ENCODE measurements at places on chromosomes 2 and 18.

DNA sequence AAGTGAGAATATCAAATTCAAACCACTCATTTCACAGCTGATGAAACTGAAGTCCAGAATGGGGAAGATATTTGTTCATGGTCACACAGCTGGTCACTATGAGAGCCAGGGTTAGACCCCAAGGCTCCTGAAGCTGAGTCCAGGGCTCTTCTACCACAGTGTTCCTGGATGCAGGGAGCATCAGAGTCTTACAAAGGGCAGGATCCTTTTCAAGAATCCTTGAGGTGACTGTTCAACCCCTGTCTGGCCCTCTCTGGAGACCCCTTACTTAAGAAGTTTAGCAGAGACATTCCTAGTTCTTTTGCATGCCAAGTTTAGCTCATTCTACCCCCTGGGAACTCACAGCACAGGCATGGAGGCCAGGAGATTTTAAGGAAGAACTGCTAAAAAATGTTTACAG, 15.7 kb downstream of the PROKR1 start:
- no peak for DNase-seq

GRCh38 chr2:72148837-72149555, 1.3 kb upstream of the CYP26B1 start:
- DNase-seq: no peak

- DNase-seq: no peak
Measured at GRCh38 chr2:218312267-218312756, 20.0 kb upstream of the TMBIM1 start.

DNA sequence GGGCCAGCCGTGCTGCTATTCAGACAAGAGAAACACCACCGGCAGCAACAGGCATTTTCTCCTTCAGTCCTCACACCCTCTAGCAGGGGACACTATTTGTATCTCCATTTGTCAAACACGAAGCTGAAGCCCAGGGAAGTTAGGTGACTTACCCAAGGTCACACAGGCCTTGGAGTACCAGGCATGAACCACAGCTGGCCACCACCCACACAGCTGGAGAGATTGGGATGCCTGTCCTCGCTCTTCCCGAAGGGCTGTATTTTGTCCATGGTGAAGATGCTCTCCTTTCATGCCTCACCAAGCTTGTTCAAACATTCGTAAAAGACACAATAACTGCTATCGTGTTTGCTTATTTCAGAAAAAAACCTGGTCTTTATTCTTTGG, 182.7 kb downstream of the INHBB start:
- no peak for DNase-seq

DNA sequence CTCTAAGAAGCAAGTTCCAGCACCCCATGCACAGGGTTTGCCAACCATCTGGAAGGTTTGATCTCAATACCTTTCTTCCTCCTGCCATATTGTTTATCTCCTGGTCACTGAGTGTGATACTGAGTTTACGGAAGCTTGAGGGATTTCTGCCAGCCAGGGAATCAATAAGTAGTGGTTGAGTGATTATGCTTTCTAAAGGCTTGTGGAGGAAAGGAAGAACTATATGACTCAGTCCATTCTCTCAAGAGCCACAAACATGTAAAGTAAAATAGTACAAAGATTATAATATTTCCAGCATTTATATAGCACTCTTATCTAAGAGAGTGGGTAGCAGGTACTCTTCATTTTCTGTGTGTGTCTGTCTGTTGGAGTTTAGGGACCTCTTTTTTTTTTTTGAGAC, 49.2 kb downstream of the SLC4A3 start:
- DNase-seq: no peak

GRCh38 chr2:163343316-163343715, 392.5 kb downstream of the FIGN start:
- DNase-seq: no peak

DNA sequence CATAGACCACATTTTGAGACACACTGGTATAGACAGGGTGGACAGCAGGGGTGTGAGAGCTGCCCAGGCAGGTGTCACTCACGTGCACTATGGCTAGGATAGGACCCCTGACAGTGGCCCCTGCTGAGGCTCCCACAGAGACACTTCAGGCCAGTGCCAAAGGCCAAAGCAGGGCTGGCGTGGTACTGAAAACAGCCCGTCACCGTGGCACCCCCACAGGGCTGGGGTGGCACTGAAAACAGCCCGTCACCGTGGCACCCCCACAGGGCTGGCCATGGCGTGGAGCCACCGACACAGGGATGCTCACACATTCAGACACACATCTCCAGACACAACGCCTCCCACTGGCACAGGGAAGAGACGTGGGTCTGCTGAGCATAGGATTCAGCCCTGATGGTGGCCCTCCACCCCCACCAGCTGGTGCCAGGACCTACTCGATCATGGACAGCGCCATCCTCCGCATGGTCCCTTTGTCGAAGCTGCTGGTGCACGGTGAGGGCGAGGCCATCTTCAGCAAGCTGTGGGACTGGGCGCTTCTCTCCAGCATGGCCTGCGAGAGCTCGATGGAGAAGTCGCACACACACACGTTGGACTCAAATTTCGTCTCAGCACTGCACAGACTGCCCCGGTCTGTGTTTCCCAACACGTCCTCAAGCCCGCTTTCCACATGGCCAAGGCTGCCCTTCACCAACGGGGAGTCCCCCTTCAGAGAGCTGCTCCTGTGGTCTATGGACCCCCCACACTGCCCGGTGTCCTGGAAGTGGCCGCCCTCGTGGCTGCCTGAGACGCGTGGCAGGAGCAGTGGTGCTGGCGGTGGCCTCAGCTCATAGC, 34.1 kb downstream of the ANKMY1 start:
- DNase-seq: no peak

GRCh38 chr2:37005118-37005868, 39.0 kb upstream of the STRN start:
- no peak for DNase-seq

DNA sequence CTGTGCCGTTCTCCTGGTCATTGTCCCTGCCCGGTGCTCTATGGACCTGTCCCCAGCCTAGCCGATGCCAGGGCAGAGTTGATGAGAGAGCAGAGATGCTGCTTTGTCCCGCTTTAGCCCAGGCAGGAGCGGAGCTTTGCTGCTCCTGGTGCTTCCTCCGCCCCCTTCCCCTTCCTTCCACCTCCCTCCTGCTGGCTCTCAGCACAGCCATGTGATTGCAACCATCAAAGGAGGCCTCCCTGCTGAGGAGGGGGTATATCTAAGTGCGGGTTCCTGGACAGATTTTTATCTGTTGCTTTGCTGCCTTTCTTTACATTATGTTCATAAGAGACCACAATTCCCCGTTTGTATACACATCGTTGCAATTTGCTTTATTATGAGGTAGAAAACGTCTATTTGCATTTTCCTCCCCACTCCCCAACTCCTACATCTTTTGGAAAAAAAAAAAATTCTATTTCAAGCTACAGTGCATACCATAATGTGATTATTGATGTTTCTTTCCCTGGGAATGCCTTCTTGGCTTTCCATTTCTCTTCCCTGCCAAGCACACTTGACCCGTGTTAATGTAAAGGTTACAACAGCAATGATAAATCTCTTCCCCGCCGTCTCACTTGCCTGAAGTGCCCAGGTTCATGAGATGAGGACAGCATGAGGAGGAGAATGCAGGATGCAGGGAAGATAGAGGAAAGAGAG, 25.4 kb downstream of the ALPK2 start:
- DNase-seq: no peak

DNA sequence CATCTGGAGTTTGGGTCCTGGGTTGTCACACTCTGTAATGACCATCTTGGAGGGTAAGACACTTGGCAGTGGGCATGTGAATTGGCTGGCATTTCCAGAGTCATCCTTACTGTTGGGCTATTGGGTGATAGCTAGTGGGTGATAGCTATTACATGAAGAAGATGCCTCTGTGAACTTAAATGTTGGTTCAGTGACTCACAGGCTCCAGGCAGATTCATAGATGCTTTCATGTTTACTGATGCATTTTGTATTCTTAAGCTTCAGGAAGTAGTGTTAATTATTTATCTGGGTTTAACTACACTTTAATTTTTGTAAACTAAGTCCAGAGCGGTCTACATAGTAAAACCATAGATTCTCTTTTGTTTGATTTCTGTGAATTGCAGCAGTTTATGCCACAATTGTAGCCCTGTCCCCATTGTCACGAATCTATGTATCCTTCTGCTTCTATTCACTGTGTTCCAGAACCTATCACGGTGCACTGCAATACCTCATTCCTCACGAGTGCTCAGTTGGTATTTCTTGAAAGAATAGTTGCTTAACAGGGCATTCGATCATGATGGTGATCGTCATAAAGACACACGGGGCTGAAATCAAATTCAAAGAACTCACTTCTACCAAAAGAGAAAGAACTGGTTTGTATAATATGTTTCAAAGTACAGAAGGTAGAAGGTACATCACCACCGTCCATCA, 79.7 kb downstream of the GBX2 start:
- DNase-seq: no peak

- DNase-seq: no peak
Measured at GRCh38 chr2:176484838-176485237, 215.6 kb downstream of the MTX2 start.

DNA sequence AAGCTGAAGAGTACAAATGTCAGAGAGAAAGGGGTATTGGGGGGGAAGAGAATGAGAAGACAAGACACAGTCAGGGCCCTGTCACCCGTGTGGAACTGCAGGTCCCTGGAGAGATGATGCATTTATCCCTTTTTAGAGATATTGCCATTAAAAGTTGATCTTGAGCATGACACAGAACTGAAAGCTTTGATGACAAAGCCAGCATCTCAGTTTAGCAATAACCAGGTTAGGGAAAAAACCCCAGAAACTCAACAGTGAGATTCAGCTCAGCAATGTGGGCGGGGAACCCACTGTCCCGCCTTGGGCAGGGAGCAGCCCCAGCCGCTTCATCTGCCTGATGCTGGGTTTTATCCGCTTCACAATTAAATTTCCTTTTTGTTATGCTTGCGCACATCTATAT, 181.1 kb downstream of the NEDD4L start:
- DNase-seq: no peak

DNA sequence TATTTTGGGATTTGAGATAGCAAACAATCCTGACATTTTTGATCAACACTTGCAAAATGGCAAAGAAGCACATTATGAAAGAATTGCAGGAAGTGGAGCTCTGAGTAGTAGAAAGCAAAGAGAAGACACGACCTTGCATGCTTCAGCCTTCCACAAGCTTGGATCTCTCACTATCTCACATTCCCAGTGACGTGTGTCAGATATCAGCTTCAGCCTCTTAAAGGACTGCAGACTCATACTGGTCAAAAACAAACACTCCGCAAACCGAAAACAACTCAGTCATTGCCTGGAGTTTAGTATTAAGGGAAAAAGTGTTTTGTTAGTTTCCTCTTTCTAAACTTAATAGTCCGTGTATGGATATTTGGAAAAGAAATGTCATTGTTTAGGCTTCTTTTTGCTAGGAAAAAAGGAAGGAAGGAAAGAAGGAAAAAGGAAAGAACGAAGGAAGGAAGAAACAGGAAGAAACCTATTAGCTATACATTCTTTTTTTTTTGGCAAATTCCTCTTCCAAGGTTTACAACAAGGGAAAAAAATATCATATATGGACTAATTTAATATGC, 32.6 kb upstream of the SLC40A1 start:
- no peak for DNase-seq

GRCh38 chr2:68832233-68832869, 38.8 kb downstream of the BMP10 start:
- DNase-seq: no peak

DNA sequence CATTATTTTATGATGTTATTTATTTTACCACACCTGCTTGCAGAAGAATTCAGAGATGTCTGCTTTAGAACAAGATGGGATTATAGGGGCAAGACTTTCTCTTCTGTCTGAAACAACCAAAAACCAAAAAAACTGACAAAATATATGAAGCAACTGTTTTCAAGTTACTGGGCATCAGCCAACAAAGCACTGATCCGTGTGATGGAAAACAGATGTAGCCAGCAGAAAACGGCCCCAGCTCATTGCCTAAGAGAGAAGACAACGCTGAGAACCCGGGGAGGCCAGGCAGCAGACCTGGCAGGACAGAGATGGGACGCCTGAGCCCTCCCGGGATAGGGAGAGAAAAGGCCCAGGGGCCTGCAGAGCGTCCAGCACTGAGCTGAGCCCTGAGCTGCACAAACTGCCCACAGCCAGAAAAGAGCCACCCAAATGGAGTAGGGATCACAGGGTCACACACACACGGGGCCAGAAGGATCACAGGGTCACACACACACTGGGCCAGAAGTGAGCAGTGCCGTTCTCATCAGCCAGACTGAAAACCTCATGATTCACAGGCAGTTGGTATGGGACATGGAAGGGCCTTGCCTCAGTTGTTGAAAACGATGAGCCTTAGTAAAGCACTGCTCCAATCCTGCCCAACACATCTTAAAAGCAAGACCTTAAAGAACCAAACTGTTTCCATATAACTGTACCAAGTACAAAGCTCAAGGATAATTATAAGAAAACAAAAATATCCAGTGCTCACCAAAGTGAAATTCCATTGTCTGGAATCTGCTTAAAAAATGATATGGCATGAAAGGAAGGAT, 12.1 kb downstream of the PXDN start:
- no peak for DNase-seq

DNA sequence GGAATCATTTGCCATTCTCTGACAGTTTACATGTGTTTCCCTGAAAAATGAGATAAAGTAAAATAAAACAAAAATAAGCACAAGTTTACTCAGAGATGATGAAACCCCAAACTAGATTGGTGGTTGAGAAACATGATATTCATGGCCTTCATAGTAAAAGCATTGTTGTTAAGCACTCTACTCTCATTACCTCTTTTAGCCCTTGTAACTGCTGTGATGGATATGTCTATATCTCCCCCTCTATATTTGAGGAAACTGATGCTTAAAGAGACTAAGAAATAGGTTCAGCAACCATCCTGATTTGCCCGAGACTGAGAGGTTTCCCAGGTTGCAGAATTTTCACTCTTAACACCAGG, 33.9 kb upstream of the GALNT3 start:
- no peak for DNase-seq
